ENCODE measurements at places on chromosomes 5 and 9.

DNA sequence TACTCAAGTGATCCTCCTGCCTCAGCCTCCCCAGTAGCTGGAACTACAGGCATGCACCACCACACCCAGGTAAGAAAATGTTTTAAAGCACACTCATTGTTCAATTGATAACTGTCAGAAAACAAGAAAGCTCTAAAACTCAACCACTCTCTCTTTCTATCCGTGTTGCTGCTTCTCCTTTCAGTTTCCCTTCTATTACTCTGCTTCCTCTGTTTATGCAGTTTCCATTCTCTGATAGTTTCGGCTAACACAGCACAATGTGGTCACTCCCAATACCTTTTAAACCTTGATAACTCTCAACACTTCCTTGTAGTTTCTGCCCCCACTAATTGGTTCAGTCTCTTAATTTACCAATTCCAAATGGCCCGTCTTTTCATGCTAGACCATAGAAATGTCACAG, 59.2 kb upstream of the NR4A3 start:
- no peak for DNase-seq

DNA sequence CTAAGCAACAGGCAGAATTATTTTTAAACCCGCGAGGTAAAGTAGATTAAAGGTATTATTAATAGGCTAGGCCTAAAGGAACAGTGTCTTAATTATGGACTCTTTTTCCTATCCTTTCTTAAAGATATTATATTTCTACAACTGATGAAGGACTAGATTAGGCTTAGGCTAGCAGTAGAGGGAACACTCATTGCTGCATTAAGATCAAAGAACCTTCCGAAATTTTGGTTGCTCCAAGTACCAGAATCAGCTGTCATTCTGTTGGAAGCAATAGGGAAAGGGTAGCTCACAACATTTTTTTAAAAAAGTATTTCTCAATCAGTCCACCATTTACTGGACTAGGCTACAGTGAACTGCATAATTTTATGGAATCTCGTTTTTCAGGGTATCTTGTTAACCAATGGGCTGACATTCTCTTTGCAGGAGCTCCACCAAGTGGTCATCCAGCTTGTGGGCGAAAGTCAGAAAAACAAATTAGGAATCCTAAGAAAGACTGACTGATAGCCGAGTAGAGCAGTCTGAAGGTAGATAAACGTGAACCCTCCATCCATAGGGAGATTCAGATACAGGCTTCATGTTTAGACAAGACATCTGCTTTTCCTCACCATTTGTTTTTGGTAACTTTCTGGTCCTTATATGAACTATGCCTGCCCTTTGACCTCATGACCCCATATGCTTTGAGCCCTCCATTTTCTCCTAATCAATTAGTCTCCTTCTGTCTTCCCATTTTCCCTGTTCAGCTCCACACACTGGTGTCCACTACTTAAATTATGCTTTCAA, 103.6 kb upstream of the CHD1 start:
- peak; percentile 86 for DNase-seq

DNA sequence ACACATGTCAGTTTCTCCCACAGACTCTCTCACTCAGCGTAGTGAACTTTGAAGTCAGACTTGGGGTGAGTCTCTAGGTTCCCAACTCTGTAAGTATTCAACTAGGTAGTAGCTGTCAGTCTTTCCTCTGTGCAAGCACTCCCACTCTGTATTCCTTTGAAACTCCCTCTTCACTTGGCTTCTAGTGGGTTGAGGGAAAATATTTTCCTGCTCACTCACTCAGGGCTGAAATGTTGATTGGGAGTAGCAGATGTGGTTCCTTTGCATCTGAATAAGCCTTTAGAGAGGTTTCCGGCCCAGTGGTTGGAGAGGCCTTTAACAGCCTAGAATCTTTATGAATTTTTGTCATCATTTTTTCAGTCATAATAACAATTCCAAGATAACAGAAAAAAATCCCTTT, 18.1 kb upstream of the ARRDC3 start:
- no peak for DNase-seq

DNA sequence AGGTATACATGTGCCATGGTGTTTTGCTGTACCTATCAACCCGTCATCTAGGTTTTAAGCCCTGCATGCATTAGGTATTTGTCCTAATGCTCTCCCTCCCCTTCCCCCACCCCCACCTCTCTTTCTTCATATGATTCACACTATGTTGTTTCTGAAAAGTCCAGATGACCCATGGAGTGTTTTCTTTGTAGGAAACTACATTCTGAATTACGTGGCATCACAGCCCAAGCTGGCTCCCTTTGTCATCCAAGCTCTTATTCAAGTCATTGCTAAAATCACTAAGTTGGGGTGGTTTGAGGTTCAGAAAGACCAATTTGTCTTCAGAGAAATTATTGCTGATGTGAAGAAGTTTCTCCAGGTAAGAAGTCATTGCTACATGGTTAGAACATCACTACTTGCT, 30.4 kb downstream of the RANBP17 start:
- DNase-seq: peak; percentile 78

DNA sequence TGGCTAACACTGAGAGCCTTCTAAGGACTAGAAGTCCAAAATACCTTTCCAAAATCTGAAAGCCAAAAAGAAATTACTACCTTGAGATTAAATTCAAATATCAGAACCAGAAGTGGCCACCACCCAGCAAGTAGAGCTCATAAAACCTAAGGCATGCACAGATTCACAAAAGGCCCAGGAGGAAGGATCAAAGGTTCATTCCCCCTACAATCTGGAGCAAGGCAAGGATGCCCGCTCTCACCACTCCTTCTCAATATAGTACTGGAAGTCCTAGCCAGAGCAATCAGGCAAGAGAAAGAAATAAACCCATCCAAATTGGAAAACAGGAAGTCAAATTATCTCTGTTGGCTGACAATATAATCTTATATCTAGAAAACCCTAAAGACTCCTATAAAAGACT, 6.0 kb downstream of the RASEF start:
- DNase-seq: no peak
